NCI-H1694 (cell line): ENCODE measurements at places on chromosomes 5 and 9.

GRCh38 chr9:129497005-129497812, 123.7 kb downstream of the C9orf50 start:
- peak; percentile 75 for DNase-seq

GRCh38 chr5:57383093-57383861, 99.3 kb downstream of the ACTBL2 start:
- no peak for DNase-seq

DNA sequence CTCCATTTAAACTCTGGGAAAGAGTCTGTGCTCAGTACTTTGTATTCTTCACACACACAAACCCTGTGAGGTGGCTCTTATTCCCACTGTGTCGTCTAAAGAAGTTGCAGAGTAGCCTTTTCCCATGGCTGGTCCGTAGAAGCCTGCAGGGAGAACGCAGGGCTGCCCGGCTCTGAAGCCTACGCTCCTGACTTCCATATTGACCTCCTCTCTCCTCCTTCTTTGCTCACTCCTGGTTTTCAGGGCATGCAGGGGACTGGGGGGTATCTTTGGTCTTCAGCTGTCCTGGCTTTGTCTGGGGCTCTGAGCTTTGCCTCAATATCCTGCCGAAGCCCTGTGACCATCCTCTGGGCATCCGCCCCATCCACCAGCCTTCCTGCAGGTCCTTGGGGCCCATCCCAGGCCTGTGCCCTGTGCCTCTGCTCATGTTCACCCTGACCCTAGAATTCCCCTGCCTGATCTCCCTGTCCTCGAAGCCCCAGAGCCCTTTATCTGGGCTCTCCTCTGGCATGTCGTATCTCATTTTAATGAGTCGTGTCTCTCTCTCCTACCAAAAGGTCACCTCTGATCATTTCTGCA, 83.8 kb upstream of the FSTL4 start:
- DNase-seq, result no peak

GRCh38 chr5:179060116-179061008, at the start of gene ZNF354C:
Gene ZNF354C, plus strand, starts transcription at chr5:179060373. Its CDS starts 1,696 bp downstream, at chr5:179062069.
- DNase-seq, result no peak

DNA sequence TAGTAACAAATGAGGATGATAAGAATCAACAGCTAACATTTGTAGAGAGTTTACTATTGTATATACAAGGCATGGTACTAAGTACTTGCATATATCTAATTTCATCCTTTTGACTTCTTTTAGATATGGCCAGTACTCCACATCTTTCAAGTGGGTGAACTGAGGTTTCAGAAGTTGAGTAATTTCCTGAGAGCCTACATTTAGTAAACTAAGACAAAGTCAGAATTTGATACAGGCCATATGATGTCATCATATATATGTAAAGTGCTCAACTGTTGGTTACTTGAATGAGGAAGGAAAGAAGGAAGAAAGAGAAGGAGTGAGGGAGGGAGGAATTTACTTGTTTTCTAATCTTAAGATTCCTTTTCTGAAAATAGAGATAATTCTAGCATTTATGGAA, 52.8 kb downstream of the GRIA1 start:
- DNase-seq, result no peak

DNA sequence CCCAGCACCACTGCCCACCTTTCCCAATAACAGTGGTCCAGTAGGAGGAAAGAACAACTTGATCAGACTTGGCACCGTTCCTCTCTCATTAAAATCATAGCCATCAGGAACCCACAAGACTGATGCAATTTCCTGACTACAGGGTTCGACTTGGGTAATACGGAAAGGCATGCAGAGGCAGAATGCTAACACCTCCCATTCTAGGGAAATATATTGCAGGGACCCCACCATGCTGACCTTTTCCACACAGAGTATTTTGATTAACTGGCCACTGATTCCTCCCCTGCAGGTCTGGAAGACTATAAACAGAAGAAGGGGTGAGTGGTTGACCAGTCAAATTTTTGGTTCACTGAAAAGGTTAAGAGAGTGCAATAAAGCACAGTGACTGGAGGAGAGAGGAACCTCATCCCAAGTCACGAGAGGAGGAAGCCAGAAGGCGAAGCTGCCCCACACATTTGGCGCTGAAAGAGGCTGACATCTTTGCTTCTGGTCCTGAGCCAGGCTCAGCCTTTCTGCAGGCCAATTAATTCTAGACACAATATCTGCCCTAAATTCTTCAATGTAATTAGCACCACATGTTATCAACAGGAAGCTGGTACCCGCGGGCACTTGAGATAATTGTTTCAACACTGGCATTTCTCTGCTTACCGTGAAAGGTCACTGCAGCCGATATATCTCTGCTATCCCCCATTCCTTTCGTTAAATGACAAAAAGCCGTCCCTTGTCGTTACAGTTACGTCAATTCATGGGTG, 64.7 kb upstream of the SPOCK1 start:
- peak; percentile 41 for DNase-seq

DNA sequence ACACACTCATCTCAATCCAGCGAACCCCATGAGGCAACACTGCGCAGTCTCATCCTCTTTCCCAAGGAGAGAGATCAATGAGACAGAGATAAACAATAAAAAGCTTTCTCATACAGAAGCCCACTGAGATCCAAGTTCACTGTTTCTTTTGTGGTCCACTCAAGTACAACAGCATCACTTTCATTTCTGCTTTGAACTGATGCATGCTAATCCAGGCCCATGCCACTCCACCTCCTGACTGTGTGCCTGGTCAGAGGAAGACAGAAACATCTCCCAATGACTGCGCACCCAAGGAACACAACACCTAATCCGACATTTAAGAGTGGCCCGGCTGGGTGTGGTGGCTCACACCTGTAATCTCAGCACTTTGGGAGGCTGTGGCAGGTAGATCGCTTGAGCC, 104.0 kb downstream of the SERINC5 start:
- no peak for DNase-seq

GRCh38 chr5:88667496-88668201, 215.3 kb downstream of the MEF2C start:
- DNase-seq, result no peak

- peak; percentile 5 for DNase-seq
Measured at GRCh38 chr5:180865981-180866695, 5.1 kb upstream of the ZFP62 start.

GRCh38 chr9:111599955-111600343, 502 bp upstream of the PTGR1 start:
- DNase-seq, result no peak

DNA sequence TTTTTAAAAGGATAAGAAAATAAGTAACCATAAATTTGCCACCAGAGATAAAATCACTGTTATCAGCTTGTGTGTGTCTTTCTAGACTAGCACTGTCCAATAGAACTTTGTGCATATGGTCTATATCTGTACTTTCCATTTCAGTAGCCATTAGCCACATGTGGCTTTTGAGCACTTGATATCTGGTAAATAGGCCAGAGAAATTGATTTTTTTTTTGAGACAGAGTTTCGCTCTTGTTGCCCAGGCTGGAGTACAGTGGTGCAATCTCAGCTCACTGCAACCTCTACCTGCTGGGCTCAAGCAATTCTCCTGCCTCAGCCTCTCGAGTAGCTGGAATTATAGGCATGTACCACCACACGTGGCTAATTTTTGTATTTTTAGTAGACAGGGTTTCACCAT, 17.8 kb downstream of the RBM27 start:
- no peak for DNase-seq

DNA sequence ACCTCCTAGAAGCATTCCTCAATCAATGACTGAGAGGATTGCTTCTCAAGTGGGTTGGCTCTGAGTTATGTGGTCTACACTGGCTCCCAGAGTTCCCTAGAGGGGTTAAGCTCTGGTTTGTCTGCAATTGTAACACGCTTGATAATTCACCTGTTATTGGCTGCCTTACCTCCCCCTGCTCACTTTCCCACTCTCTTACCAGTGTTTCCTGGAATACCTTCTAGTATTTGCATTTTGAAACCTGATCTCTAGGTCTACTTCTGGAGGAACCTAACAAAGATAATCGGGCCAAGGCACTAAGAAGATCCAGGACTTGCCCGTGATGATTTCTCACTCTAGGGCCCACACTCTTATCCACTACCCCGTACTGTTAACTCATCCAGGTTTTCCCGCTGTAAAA, 110.1 kb upstream of the MAP3K1 start:
- DNase-seq, result no peak

DNA sequence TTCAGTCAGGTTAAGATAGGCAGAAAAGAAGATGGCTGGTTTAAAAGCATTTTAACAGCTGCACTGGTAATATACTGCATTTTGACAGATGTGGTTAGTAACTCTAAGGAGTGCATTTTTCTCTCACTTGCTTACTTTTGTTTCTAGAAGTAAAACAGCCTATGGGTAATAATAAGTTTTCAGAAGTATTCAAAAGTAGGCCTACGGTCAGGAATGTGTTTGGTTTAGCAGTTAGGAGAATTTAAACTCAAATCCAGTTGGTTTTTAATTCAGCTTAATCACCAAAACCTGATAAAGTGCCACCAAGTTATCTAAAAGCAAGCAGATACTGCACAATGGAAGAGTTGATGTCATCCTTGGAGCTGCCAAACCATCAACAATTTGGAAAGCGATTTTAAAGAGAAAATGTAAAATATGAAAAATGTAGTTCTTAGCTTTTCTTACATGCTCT, 160.3 kb downstream of the ARSB start:
- no peak for DNase-seq

- DNase-seq, result no peak
Measured at GRCh38 chr9:73981405-73981804, 515.7 kb upstream of the RORB start.
